ENCODE measurements at places on chromosomes 13 and 19. TPM values are rescaled to one million over a fixed set of nuclear protein-coding genes. Genes with fewer than 3 reads are reported as not detected.

GRCh38 chr13:109010912-109011311, 381.5 kb downstream of the MYO16 start:
- no peak for DNase-seq

Gene TBXA2R
- total RNA-seq = 3.0 TPM

Gene NLRP7
- not detected for total RNA-seq

DNA sequence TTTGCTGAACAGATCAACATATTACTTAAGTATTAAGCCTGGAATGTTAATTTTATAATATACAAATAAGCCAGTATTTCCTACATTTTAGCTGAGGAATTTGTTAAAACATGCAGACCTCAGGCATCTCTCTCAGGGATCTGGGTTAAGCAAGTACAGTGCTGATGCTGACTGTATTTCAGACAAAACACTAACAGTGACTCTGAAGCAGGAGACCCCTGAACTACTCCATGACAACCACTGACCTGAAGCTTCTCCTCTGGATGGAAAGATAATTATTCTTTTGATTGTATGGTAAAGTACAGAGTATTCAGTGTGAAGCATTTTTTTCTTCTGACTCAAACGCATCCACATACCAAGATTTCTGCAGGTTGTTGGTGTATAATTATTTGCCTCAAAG, 680.8 kb downstream of the LIG4 start:
- no peak for DNase-seq

Gene IL4I1
- total RNA-seq = not detected

DNA sequence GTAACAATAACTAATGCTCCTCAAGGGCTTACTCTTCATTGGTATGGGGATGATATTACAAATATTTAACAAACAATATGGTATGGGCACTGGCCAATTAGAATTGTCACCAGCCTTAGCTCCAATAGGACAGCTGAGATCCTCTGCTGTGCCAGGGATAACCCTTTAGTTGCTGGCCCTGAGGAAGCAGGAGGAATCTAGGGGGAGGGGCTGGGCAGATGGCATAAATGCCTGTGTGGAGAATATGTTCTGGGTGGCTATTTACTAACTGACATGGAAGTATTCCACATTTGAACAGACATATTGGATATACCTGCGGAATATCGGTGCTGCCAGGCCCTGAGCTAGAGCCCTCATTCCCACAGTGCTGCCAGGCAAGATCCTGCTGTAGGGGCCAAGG, 16.6 kb upstream of the LRCH1 start:
- DNase-seq = no peak

Gene VSTM1
- total RNA-seq = not detected

GRCh38 chr19:30567536-30568232, 195.5 kb downstream of the ZNF536 start:
- DNase-seq = no peak

DNA sequence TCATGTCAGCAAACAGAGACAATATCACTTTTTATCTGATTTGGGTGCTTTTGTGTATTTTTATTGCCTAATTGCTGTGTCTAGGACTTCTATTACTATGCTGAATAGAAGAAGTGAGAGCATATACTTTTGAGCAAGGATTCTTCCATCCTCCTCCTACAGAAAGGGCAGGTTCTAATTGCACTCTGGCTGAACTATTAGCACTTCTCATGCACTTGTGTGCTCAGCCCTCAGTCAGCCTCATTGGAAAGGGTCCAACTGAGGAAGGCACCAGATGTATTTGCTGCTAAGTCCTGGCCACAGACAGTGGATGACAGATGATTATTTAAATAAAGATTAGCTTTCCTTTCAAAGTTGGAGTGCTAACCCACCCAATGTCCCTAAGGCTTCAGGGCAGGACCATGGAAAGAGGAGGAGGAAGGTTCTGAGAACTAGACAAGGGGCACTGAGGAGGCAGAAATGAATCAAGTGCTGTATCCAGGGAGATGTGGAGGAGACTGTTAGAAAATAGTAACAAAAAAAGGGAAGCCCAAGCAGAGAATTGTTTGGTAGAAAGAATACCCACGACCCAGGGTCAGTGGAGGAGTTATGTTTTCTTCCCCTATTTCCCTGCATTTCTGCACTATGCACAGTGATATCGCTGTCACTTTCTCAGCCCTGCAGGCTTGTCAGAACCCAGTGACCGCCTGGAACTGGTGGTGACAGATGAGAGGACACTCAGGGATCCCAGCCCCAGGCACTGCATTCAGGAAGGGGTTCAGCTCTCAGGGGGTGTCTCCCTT, 8.0 kb downstream of the LILRB4 start:
- no peak for DNase-seq
